ENCODE measurements at places on chromosomes 3 and 15.

GRCh38 chr3:139295040-139295439, 48.8 kb upstream of the MRPS22 start:
- DNase-seq: no peak

DNA sequence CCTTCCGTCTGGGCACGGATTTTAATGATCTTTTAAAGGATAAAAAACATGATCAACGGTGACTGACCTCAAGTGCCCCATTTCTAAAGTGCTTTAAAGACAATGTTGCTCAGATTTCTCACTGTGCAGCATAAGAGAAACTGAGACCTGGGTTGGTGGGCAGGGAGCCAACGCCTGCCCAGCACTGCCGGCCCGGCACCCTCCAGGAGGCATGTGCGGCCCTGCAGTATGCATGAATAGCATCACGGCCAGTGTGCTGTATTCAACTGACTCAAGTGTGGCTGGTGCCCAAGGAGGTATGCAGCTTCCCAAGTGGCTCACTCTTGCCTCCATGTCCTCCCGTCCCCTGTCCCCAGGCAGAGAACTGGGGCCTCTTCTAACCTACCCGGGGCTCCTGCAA, 30.3 kb downstream of the SEC61A1 start:
- DNase-seq: no peak

DNA sequence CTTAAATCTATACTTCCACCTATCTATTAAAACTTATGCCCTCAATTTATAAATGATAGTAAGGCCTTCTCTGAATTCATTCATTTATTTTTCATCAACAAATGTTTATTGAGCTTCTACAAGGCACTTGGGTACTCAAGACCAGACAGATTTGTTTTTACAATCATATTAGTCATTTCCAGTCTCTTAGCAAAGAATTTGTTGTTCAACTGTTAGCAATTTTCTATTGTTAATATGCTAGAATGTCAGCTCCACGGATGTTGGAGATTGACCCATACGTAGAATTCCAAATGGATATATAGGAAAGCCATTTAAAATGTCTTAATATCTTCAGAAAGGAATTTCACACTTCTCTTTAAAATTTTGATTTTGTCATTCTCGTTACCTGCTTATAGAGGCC, 36.7 kb downstream of the ZBTB38 start:
- no peak for DNase-seq

DNA sequence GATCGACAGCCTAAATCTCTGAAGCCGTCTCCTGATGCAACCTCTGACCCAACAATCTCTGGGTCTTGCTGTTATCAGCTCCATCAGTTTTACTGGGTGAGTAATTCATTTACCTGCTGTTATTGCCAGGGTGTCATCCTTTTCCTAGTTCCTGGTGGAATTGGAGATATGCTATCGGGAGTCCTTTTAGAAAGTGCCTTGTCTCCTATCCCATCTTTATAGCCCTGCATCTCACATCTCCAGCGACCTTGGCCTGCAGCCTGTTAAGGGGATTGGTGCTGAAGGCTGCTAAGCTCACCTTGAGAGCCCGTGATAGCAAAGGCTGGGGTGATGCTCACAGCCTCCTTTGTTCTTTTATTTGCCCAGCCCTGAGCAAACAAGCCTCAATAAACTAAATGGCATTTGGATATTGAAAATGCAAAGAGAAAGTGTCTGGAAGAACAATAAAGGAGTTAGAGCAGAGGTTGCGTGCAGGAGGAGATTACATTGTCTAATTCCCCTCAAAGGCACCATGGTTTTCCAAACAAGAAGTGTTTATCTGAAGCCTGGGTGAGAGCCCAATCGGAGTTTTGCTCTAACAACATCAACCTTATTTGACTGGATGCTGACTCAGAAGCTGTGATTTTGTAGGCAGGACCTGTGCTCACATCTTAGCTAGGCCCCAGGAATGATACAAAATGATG, 101.8 kb downstream of the RPLP1 start:
- DNase-seq: peak; percentile 89

DNA sequence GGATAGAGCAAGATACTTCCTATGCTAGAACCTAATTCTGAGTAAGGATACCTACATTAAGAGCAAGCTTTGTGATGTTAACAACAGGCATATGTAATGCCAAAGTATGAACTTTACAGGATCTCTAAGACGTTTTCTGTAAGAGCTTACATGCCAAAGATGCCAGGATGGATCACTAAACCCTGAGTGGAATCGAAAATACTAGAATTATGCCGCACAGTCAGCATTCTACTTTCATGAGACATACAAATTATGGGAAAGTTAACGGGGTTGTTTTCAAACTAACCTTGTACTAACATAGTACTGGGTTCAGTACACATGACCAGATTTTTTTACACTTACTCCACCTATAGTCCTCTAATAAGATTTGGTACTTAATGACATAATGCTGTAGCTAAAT, 55.1 kb downstream of the AAGAB start:
- no peak for DNase-seq

DNA sequence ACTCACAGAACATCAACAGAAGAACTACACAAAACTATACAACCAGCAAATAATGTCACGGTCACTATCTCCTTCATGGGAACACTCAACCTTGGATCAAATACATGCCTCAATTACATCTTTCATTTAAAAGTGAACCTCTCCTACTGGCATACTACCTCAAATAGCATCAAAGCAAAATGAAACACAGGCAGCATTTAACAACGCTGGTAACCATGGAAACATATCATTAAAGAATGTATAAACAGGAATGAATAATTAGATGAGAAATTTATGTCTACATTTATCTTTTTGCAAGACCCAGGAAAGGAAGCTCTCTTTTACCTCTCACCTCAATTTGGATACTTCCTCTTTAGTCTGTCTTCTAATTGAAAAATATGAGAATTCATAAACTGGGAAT, 172.4 kb downstream of the SPATA16 start:
- DNase-seq: no peak

DNA sequence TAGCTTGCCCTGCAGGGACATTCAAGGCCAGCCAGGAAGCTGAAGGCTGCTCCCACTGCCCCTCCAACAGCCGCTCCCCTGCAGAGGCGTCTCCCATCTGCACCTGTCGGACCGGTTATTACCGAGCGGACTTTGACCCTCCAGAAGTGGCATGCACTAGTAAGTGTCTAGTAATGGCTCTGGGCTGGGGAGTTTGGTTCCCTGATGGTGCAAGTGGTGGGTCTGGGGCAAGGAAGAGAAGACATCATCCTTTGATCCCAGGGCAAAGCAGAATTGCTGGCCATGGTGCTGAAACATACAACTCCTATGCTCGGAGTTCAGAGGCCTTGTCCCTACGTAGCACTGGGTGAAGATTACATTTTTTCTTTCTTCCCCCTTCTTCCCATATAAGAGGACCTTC, 311.4 kb downstream of the EPHB1 start:
- no peak for DNase-seq

- no peak for DNase-seq
Observed at GRCh38 chr3:3654916-3655315, 144.3 kb upstream of the LRRN1 start.

GRCh38 chr3:12584083-12584482, 27.2 kb downstream of the MKRN2 start:
- DNase-seq: no peak

GRCh38 chr3:158679547-158680000, 7.1 kb upstream of the LXN start:
- no peak for DNase-seq

DNA sequence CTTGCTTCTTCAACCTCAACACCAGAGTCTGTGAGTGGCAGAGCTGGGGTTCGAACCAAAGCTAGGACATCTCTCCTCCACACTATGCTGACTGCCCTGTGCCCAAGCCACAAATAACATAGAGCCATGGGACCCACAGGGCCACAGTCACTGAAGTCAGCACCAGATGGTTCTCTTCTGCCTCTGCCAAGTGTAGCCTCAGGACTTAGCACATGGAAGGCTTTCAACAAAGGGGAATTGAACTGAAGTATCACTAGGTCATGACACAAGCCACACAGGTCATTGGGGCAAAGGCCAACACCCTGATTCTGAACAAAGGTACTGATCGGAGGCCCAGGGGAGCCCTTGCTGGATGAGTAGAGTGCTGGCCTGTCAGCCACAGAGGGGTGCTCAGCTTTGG, 83.6 kb downstream of the BDH1 start:
- DNase-seq: no peak

GRCh38 chr3:187678726-187679268, 8.6 kb upstream of the SST start:
- no peak for DNase-seq

DNA sequence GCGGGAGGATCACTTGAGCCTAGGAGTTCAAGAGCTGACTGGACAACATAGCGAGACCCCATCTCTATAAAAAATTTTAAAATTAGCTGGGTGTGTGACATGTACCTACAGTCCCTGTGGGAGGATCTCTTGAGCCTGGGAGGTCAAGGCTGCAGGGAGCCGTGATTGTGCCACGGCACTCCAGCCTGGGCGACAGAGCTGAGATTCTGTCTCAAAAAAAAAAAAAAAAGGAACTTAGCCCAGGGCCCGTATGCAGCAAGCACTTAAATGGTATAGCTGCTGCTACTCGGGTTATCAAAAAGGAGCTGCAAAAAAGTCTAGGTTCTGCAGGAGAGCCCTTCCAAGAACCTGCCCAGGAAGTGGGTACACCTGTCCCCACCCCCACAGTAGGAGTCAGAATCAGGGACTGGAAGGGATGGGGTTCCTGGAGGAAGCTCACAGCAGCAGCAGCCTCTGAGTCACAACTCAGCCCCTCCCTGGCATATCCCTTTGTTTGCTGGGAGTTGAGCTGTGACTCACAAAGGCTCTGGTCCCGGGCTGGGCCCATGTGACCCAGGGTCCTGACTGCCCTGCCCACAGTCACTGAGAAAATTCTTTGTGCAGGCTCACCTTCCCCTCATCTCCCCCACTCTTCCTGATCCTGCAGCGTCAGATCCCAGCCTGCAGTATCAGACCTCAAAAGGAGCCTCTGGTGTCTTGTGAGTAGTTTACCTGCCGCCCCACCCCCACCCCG, at the start of gene SPATA12:
Gene SPATA12 (plus strand): TSS at position 576 of the 733 bp plus-strand sequence. CDS start 13,031 bp downstream, outside the sequence.
- DNase-seq: no peak

- DNase-seq: no peak
Observed at GRCh38 chr3:10753964-10754363, 62.1 kb upstream of the SLC6A11 start.

- no peak for DNase-seq
Observed at GRCh38 chr15:59933607-59934006, 70.5 kb upstream of the FOXB1 start.

GRCh38 chr3:171353423-171353822, 106.8 kb downstream of the TNIK start:
- DNase-seq: no peak

GRCh38 chr3:187742351-187743171, 2.7 kb downstream of the BCL6 start:
- no peak for DNase-seq

- no peak for DNase-seq
Observed at GRCh38 chr15:71577071-71577470, 233.3 kb upstream of the NR2E3 start.

DNA sequence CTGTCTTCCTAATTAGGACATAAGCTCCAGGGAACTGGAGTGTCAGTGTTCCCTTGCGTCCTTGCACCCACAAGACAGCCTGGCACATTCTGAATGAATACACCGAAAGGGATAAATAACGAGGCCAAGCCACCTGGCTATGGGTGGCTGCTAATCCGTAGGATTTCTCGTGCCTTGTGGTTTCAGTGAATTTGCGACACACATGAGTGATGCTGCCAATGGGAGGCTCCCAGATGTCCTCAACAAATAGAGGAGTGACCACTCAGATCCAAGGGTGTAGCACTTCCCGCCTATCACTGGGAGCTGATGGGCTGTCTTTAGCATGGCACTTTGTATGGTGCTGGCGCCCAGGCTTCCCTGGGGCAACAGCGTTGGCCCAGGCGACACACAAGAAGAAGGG, 43.4 kb downstream of the APBA2 start:
- no peak for DNase-seq

DNA sequence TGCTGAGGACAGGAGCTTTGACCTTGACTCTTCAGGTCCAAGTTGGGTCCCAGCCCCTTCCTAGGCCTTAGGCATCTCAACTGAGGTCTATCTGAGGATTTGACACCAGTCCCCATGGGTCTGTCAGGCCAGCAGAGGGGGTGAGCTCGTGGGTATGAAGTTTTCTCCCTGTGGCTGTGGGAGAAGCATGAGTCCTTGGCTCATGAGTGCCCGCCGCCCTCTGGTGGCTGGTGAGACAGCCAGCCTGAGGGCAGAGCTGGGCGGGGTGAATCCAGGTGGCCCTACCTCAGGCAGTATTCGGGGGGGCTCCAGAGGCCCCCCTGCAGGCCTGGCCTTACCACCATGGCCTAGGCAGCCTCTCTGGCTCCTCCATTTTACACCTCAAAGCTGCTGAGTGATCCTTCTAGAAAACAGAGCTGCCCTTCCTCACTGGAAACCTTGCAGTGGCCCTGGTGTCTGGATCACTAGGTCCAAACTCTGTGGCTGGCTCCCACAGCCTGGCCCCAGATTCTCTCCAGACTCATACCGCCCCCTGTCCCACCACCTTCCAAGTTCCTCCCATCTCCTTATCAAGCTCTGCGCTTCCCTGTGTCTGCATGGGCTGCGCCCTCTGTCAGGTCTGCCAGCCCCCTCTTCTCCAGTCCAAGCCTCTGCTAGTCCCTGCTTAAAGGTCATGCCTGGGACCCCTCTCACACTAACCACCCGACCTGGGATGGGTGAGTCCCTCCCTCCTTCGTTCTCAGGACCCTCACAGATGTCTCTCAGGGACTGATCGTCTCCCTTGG, 16.1 kb downstream of the SH2D7 start:
- no peak for DNase-seq

DNA sequence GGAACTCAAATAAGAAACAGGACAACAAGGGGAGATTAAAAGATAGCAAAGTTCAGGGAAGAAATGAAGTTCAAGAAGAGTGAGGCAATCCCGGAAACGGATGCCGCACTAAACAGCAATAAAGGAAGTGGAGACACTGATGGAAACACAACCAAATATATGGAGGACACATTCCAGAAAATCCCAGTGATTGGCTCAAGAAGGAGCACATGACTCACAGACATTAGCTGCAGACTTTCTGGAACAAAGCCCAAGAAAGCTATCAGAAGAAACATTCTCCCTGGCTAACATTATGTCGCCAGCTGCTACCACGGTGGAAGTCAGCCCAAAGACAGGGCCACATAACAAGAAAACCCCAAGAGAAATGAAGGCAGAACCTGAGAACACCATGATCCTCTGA, 18.1 kb upstream of the VGLL4 start:
- DNase-seq: no peak

DNA sequence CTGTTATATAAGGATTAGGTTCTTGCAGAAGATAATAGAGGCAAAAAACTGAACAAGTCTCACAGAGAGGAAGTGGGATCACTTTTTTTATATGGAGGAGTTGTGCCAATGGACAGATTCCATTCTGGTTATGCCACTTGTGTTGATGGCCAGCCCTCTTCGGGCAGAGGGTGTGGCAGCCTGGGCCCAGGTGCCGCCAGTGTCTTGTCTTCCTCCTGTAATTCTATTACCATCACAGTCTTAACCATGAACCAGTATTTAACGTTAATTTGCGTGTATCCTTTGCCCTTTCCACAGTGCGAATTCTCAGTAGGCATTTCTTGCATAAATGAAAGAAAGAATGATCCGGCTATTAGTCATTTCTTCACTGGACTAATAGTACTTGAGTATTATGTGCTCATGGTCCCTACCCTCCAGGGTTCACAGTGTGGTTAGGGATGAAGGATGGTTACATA, 7.0 kb upstream of the USP4 start:
- no peak for DNase-seq

GRCh38 chr3:131608296-131608695, 105.5 kb upstream of the MRPL3 start:
- no peak for DNase-seq

GRCh38 chr15:83565553-83566159, 88.3 kb upstream of the ADAMTSL3 start:
- DNase-seq: no peak

Data from NCI-H1417 treated with DMSO at 0.1 percent for 48 hours (cell line).